Activated naive CD4-positive, alpha-beta T cell treated with anti-CD3 and anti-CD28 coated beads, Interleukin-2, amount 50 U/mL, for 16 hours (primary cell): ENCODE measurements at places on chromosomes 5 and 9.

GRCh38 chr5:174409971-174410370 is 314.4 kb upstream of the MSX2 start:
- no peak for DNase-seq

DNA sequence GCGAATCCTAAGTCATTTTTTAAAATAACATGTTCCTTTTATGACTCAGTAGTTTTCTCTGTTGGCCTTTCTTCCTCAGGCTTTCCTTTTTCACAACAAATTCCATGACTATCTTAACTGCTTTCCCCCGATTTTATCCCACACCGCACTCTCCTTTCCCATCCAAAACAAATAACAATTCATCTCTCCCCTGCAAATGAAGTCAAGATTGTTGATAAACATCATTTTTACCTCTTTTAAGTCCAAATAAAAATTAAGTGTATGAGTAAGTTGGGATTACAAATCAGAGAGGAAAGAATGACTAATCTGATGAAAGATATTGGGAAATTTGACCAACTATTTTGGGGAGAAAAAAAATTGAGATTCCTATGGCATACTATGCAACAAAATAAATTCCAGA is 47.3 kb downstream of the SEC61B start:
- no peak for DNase-seq

GRCh38 chr5:171168171-171168570 is 140.9 kb upstream of the TLX3 start:
- no peak for DNase-seq

DNA sequence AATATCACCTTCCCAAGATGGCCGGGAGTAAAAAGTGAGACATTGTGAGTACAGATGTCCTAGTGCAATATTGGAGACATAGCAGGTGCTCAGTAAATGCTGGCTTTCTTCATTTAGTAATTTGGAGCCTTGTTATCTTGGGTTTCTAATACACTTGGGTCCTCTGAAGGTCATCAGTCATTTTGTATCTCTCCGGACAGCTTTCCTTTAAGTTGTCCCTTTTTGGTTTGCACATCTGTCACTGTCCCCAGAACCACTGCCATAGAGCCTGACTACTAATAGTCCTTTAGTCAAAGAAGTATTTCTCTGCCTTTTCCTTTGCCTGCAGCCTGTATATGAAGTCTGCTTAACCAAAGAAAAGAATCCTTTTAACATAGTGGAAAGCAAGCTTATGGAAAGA is 7.8 kb upstream of the ANGPTL2 start:
- no peak for DNase-seq

DNA sequence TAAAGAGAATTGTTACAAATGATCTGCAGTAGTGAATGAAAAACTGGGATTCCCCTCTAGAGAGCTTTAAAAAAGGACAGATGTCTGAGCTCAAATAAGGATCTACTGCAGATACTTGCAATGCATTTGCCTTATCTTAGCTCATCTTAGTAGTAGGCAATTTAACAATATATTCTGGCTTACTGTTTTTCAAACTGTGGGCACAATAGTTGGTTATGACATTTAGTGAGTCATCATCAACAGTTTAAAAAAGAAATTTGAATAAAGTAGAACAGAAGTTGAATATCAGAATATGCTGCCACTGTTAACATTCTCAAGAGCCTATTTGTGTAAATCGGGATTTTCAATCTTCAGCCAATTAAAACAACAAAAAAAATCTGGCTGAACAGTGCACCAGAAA is 6.7 kb upstream of the CAST start:
- no peak for DNase-seq

DNA sequence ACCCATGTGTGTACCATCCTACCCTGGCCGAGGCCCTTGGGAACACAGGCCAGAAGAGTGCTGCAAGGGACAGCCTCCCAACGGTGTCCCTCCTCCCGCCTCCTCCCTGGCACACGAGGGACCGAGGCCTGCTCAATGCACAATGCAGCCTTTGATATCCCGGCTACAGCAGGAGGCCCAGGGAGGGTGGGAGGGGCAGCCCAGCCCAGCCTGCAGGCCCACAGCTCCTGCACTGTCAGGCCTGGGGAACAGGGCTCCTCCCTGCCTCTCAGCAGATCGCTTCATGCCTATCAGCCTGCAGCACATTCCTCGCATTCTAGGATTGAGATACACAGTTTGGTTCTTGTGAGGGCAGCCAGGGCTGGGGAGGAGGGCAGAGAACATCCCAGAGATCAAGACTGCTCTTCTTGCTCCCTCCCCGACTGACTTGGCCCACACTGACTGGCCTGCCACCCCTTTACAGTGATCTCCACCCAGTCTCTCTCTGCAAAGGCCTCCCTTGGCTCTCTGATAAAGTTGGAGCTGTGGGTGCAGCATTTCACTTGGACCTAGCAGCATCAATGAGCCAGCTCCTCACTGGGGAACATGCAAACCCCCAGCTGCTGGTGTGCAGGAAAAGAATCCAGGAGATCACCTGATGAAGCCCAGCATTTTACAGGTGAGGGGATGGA is at the start of gene SH3TC2:
TSS of gene SH3TC2 (minus strand) at position 46 of the 671 bp plus-strand sequence. CDS start at position 6, 40 bp downstream.
- no peak for DNase-seq

DNA sequence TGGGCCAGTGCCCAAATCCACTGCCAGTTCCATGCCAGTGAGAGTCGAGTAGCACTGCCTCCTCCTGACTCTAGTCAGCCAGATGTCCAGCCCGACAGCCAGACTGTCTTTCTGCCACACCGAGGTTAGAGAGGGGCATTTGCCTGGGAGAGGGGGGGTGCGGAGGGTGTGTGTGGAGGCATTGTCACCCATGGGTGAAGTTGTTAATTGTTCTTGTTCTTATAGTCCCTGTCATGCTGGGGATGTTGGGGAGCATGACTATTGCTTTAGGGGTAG is 1.1 kb downstream of the RGP1 start:
- no peak for DNase-seq

GRCh38 chr9:112705768-112706427 is 12.0 kb downstream of the INIP start:
- DNase-seq = no peak

GRCh38 chr5:154712518-154713437 is 42.4 kb upstream of the LARP1 start:
- no peak for DNase-seq

DNA sequence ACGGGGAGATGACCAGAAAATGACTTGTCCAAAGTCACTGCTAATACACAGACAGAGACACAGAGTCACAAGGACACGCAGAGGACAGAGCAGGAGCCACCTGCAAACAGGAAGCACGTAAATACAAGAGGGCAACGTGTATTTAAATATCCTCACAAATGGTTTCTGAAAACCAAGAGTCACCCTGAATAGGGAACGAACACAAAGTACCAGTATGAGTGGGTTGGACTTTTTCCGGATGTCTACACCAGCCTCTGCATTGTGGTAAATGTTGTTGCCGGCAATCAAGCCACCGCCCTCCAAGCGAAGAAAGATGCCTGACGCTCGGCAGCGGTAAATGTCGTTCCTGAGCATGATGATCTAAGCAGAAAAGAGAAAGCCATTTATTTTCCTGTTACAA is 44.5 kb downstream of the FBXO10 start:
- DNase-seq = no peak

- DNase-seq = no peak
Measured at GRCh38 chr9:96241391-96241809, 60.6 kb downstream of the HSD17B3 start.

DNA sequence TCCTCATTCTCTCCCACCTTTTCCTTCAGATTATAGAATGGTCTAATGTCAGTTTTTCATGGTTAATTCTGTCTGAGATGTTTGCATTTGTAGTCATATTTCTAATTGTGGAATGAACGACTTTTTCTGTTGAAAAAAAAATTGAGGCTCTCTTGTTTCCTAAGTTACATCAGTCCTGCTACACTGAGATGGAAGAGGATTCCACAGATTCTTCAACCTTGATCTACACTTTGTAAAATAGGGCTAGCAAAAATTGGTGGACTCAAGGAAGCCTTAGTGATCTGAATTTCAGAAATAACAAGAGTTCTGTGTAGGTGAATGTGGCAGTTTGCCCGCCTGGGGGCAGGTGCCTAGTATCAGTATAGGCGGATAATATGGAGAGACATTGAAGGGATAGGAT is 51.9 kb downstream of the ERBIN start:
- no peak for DNase-seq

DNA sequence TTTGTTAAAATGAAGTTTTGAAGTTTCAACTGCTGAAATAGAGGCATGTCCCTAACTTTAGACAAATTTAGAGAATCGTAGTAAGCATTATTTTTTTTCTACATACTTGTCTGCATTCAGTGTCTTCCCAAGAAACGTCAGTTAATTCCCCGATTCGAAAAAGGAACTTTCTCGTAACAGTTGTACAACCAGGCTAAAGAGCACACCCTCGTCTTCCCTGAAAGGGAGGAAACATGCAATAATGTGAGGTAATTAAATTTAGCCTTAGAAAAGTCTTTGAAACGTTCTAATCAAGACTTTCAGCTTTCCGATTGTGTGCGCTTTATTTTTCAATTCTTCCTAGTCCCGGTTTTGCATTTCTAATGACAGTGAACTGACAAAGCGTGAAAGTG is 374 bp upstream of the SLC1A3 start:
- DNase-seq = no peak

- DNase-seq = no peak
Measured at GRCh38 chr5:163104464-163104863, 332.9 kb upstream of the CCNG1 start.

GRCh38 chr5:44835693-44836092 is 26.9 kb downstream of the MRPS30 start:
- no peak for DNase-seq

- no peak for DNase-seq
Measured at GRCh38 chr5:75009556-75010345, 42.6 kb downstream of the GCNT4 start.

DNA sequence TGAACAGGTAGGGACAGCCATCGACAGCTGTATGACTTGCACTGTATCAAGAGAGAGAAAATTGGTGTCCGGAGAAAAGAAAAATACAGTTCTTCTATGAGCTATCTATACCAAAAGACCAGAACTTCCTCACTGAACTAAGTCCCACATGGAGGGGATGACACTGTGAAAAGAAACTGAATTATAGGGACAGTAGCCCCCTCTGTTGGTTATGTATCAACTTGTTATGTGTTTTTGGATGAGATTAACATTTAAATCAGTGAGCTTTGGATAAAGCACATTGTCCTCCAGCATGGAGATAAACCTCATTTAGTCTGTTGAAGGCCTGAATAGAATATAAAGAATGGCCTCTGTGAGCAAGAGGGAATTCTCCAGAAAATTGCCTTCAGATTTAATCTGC is 176.6 kb upstream of the SH3GL2 start:
- DNase-seq = no peak

DNA sequence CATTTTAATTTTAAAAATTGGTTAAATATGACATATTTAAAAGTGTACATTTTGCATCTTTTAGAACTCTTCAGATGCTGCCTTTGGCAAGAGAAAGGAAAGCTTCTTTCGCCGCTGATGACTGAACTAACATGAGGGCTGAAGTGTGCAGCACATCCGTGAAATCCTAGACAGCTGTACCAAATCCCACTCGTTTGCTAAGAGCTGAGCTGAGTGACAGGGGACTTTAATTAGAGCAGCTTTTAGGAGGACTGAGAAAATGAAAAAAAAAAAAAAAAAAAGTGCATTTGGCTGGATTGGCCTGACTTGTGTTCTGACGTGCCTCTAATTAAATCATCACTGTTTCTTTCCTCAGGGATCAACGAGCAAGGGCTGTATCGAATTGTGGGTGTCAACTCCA is 271.3 kb downstream of the ARHGAP26 start:
- DNase-seq = no peak
